Iris pigment epithelial cell (primary cell): ENCODE measurements at places on chromosomes 4 and X.

DNA sequence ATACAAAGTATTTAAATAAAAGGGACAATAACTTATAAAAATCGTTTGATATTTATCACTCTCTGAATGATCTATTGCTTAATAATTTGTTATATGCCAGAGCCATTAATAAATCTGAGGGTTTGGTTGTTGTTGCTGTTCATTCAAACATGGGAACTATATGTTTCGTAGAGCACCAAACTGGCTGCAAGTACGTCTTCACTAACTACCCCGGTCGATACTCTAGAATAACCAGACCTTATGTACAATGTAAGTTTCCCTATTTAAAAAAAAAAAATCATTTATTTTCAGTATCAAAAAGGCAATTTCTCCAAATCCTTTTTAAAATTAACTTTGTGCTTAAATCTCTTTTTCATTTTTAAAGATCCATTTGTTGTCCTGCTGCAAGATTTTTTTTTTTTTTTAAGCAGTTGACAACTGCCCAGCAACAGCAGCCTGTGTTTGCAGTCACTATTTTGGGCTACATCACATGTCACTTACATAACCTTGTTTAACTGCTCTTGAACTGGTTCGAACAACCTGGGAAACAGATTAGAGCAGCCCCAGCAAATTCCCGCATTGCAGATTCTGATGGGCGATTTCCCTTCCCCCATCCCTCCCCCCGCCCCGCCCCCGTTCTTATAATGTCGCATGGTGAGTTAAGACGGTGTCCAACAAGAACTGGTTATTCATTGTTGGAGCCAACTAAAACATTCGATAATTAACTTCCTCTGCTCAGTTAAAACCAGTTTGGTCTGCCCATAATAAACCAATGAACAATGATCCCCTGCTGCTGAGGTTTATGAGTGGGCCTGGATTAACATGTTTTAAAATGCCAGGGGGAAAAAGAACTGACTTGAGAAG, 238.9 kb downstream of the NR3C2 start:
- no peak for DNase-seq

- no peak for DNase-seq
These were observed 5.1 kb upstream of the WDR1 start for GRCh38 chr4:10121568-10122208.

DNA sequence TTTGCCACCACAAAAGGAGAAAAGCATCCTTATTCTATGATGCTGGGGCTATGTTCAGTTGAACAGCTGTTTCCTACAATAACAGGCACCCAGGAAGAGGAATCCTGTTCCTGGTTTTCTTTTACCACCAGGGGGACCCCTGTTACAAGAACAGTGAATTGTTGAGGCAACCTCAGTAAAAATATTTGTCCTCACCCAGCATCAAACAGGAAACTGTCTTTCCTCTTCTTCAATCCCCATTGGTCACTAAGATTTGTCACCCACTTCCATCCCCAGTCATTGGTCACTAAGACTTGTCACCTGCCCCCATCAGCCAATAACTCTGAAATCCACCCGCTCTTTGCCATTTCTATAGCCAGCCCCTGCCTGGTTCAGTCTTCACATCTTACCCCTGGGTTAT, 143.5 kb upstream of the GALNT7 start:
- DNase-seq: peak; percentile 79

- no peak for DNase-seq
These were observed 97.2 kb downstream of the ANXA3 start for GRCh38 chr4:78648640-78649363.

DNA sequence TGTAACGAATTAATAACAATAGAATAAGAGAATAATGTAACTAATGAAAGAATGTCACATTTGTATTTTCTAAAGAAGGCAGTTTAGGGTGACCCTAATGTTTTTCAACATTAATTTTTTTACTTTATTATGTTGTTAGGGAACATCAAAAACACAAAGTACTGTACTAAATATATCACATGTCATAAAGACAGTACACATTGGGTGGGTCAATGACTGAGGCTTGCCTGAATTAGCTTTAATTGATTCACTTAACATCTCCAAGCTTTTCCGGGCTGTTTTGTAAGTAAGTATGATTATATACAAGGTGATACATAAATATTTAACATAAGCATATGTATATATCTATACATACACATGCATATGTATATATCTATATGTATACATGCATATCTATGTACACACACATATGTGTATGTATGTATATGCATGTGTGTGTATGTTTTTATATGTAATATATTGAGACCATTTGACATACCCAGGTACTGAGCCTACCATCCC, 43.4 kb upstream of the KLF3 start:
- no peak for DNase-seq

GRCh38 chrX:22803353-22803752, 196.4 kb upstream of the DDX53 start:
- no peak for DNase-seq

GRCh38 chr4:28004520-28004919, 1143.9 kb downstream of the STIM2 start:
- DNase-seq: no peak

- DNase-seq: no peak
These were observed 241.4 kb downstream of the UGT8 start for GRCh38 chr4:114839986-114840385.

DNA sequence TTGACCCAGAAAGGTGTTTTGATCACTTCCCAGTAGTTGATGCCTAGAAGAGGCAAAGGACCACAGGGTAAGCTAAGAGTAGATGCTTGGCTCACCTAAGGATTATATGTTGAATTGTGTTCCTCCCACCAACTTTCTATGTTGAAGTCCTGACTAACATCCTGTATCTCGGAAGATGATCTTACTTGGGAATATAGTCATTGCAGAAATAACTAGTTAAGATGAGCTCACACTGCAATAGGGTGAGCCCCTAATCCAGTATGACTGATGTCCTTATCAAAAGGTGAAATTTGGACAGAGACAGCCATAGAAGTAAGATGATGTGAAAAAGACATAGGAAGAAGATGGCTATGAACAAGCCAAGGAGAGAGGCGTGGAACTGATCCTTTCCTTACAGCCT, 3.3 kb upstream of the HMGB2 start:
- no peak for DNase-seq

DNA sequence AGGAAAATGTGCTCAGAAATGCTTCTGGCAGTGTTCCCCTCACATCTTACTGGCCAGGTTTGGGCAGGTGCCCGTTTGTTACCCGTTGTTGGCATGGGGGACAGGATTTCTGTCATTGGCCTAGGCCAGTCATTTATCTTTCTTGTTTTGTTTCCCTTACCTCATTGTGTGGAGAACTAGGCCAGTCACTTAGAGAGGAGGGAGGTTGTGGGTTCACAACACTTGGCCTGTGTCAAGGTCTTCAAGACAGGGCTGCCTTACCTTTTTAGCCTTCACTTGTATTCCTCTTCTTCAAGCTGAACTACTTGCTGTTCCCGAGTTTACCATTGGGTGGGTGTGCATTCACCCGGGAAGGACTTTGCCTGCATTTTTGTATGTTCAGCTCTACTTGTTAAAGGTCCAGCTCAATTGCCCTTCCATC, 17.7 kb downstream of the SNX25 start:
- DNase-seq: no peak

- DNase-seq: no peak
These were observed 149.3 kb upstream of the FABP2 start for GRCh38 chr4:119471259-119471658.

- DNase-seq: peak; percentile 7
These were observed 247.0 kb downstream of the BANK1 start for GRCh38 chr4:102037566-102037965.

GRCh38 chrX:103913356-103914020, 48.9 kb upstream of the TMSB15B start:
- DNase-seq: peak; percentile 17

DNA sequence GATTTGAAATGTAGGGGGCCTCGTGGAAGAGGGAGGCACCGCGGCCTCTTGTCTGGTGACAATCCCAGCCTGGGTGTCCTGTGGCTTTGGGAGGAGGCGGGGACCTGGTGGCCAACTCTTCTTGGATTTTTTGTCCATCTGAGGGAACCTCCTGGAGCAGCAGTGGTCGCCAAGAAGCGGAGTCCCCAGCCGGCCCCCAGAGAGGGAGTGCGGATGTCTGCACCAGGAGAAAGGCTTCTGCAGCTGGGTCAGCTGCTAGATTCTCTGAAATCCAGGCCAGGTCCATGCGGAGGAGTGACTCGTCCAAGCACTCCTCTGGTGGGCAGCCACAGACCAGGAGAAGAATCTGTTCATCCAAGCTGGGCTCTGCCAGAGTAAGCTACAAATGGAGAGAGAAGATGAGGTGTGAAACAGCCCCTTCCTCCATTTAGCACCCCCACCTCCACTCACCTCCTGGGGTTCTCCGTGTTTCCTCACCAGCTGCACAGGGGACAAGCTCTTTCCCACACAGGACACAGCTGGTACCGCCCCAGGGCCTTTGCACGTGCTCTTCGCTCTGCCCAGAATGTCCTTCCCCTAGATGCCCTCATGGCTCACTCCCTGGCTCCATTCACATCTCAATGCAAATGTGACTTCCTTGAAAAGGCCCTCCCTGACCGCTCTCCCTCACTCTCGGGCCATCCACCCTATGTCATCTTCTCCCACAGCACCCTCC, 27.6 kb downstream of the C4orf50 start:
- no peak for DNase-seq

GRCh38 chr4:768995-769394, 56.9 kb downstream of the CPLX1 start:
- no peak for DNase-seq

GRCh38 chr4:12123707-12124106, 695.0 kb upstream of the HS3ST1 start:
- no peak for DNase-seq

- no peak for DNase-seq
These were observed 45.9 kb downstream of the TSC22D3 start for GRCh38 chrX:107729558-107730297.

- DNase-seq: no peak
These were observed 24.4 kb upstream of the IRAK1 start for GRCh38 chrX:154044091-154044490.
